G401 (cell line): ENCODE measurements at places on chromosomes 12 and 14. TPM values are rescaled to one million over a fixed set of nuclear protein-coding genes. Genes with fewer than 3 reads are reported as not detected.

The SSPN gene
- total RNA-seq, result 1.7 and 2.9 TPM in 2 replicates

The CTSG gene
- not detected in 2 replicates for total RNA-seq

DNA sequence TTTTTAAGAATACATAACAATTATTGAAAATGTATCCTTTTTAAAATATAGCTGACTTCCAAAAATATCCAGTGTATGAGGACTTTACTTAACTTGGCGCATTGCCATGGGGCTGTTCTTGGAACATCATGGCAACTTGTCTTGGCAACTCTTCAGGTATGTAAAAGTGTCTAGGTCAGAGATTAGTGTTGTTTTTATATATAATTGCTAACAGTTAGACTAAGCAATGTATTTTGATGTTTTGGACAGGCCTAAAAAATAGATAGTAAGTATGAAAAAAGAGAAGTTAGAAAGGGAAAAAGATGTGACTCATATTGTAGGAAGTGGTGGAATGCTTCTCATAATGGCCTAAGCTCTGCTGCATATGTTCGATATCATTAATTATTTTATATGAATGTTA is 70.9 kb downstream of the MON2 start:
- no peak for DNase-seq

DNA sequence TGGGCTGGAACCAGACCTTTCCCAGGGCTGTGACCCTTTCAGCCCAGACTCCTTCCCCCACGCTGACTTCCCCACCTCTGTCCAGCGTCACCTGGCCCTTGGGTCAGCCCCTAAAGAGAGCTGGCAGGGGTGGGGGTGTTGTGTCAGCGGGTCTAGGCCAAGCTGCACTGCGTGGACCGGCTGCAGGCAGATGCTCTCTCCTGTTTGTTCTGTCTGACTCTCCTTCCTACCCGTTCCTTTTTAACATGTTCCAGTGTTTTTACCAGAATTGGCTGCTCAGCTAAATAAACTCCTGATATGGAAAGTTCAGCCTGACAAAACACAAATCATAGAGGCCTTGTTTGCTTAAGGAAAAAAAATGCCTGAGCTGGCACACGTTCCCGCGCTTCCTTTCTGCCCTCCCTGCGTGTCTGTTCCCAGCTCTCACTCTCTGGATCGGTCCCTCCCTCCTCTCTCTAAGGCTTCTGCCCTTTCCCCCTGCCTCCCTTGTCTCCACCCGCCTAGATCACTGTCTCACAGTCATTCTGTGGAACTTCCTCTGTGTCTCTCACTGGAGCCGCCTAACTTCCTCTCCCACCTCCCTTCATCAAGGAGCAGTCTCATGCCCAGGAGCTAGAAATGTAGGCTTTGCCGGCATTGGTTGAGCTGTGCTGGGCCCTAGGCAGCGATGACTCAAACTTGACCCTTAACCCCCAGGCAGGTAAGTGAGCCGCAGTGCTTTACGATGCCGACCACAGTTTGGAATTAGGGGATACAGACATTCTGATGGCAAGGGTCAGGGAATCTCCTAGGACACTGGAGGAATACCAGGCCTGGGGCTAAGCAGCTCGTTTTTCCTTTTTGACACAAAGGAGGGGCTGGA is 15.5 kb upstream of the MLXIP start:
- DNase-seq, result no peak

GRCh38 chr12:41286426-41286825 is 98.3 kb downstream of the PDZRN4 start:
- no peak for DNase-seq

GRCh38 chr12:23810329-23810902 is 139.1 kb downstream of the SOX5 start:
- no peak for DNase-seq

The NEUROD4 gene
- total RNA-seq, result not detected in 2 replicates

The PLXNC1 gene
- total RNA-seq, result not detected in 2 replicates

DNA sequence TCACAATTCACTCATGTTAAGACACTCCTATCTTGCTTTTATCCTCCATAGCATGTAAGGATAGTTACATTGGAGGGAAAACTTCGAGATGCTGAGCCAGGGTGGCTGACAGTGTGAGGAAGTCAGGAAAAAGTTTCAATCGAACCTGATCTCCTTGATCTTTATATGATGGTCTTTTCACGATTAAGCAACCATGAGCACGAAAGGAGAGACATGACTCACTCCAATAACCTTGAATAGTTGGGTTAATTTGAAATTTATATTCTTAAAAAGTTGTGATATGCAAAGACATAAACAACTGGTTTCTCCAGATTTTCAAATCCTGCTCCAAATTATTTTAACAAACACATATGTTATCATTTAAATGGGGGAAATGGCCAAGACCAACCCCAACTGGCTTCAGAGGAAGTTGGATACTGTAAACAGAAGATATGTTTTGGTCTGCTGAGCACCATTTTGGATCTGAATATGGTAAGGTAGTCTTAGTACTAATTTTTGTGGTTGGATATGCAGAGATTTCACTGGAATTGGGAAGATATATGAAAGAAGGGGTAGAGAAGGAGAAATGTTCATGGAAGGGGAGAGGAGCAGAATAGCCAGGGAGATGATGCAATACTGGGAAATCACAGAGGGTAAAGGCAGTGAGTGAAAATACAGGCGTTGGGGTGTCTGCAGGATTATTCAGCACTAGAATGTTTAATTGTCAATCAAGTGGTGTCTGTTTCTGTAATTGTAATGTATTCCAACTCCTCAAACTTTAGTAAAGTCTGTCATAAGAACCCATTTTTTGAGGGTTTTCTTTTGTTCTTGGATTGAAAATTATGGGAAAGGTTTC is 185.2 kb upstream of the SLC38A2 start:
- DNase-seq, result no peak

DNA sequence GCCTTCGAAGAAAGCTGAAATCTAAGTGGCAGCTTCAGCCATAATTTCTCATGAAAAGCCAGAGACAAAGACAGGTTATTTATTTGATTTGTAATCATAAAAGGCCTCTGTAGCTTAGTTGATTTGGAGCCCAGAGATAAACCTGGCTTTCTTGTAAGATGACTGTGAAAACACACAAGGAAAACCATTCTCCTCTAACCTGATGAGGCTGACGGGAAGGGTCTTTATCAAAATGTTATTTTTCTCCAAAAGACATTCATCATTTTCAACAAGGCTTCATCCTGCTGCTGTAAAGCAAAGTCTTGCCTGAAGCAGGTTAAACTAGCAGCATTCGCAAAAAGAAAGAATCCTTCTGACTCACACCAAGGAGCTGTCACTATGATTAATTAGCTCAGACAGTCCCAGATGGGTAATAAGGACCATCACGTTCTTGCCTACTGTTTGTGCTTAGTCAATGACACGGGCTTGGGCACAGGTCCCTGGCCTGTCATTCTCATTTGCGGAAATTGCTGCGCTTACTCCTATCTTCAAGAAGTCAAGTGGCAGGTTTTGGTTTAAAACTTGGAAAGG is 286.6 kb downstream of the C12orf75 start:
- no peak for DNase-seq

DNA sequence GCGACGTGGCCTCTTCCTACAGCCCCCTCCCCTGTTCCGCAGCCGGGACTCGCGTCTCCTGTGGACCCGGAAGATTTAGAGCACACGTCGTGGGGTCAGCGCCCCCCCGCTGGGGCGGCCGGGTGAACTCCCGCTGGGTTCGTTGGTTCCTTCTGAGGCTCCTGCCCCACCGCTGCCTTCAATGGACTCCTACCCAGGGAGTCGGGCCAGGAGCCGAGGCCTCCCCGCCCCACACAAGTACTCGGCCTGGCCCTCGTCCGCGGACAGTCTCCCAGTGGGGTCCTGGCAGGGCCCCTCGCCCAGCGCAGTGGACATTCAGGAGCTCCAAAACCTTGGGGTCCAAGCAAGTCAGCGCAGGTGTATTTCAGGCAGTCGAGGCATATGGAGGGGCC is 1.2 kb downstream of the MMP17 start:
- no peak for DNase-seq

- DNase-seq, result no peak
Observed at GRCh38 chr12:12898136-12898717, 6.9 kb downstream of the GPRC5A start.

GRCh38 chr12:25107920-25108319 is 87.0 kb downstream of the DNAI7 start:
- DNase-seq, result no peak

- no peak for DNase-seq
Observed at GRCh38 chr14:24390701-24391468, 7.9 kb upstream of the NYNRIN start.

The ABHD12B gene
- not detected in 2 replicates for total RNA-seq

- DNase-seq, result no peak
Observed at GRCh38 chr12:105750096-105750495, 388.7 kb downstream of the NUAK1 start.

DNA sequence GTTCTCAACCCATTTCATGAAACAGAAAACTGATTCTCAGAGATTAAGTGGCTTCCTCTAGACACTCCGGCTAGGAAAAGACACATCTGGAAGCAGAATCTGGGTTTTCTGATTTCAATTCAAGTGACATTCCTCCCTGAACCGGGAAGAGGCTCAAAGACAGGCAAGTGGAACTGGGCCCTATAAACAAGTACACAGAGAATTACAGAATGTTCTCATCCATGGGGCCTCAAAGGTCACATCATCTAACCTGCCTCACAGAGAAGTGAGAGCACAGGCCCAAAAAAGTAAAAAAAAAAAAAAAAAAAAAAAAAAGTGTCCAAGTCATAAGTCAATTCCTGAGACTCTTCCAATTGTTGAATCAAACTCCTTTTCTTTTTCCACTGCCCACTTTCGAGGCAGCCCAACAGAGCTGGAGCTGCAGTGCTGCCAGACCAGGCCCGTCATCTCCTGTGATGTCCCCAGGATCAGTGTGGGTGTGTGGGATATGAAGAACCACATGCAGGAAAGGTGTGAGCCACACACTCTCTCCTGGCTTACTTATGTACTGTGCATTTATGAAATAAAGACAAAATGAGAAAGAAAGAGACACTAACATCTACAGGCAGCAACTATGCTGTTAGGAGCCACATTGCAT is 2.8 kb upstream of the KRT1 start:
- DNase-seq, result no peak

- no peak for DNase-seq
Observed at GRCh38 chr12:109938947-109939346, 38.9 kb downstream of the TCHP start.

- DNase-seq, result peak; percentile 50
Observed at GRCh38 chr14:88245321-88245720, 77.7 kb downstream of the KCNK10 start.

DNA sequence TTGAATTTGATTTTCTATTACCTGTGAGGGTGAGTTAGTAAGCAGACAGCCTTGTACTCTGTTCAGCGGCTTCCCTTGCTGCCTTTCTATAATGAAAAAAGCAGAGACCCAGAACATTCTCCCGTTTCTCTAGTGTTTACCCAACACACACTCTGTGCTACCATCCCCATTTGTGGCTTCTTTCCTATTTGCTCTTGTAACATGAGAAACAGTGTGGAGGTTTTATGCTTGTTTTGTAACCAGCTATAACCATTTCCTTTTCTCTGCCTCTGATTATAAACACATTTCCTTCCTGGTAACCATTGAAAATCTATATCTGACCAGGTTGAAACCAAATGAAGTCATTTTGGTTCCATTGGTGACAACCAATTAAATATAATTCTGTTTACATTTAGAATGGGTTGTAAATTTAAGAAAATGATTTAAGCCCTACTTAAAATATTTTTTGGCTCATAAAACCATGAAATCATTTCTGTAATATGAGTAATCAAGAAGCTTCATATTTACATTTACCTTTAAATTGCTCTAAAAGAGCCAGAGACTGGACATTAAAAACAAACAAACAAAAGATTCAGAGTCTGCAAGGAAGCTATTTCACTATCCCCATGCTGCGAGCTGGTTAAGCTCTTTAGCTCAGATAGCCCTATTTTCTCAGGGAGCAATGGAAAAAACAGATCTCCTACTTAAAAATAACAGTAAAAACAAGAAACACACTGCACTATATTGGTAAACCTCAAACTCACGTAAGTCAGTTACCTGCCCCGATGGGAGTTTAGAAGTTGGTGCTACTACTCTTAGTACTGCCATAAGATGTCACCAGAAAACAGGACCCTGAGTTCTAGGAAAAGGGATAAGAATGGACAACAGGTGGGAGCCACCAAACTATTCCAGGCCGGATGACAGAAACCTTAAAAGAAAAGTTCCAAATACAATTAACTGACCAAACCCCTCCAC is 206.5 kb upstream of the EEA1 start:
- DNase-seq, result no peak

The FGF23 gene
- not detected in 2 replicates for total RNA-seq

The ANKRD33 gene
- total RNA-seq, result not detected in 2 replicates

DNA sequence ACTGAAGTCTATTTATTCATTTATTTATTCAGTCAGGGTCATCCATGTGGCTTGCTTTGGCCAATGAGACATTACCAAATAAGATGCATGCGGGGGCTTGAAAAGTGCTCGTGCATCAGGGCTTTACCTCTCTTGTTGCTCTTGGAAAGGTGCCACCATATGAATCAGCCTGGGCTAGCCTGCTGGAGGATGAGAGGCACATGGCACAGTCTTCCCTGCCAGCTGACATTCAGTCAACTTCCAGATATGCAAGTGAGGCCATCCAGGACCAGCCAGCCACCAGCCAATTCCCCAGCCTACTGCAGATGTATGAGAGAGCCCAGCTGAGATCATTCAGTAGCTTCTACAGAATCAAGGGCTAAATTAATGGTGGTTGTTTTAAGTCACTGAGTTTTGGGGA is 105.2 kb upstream of the RPH3A start:
- DNase-seq, result peak; percentile 65

DNA sequence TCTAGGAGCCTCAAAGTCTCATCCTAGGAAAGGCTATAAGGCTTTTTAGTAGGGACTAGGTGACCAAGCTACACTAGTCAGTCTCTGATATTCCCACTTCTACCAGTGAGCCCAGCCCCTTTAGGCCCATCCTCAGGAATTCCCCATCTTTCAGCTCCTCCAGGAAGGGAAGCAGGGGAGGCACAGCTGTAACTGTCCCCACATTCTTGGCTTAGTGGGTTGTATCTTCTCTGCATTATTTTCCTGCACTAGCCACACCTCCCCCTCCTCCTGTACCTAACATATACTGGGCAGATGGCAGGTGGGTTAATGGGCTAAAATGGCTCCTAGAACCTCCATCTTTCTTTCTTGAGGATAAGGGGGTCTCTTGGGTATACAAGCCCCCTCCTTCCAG is 424 bp upstream of the CYP27B1 start:
- no peak for DNase-seq

The SMIM10L1 gene
- 10.3 and 11.4 TPM in 2 replicates for total RNA-seq

DNA sequence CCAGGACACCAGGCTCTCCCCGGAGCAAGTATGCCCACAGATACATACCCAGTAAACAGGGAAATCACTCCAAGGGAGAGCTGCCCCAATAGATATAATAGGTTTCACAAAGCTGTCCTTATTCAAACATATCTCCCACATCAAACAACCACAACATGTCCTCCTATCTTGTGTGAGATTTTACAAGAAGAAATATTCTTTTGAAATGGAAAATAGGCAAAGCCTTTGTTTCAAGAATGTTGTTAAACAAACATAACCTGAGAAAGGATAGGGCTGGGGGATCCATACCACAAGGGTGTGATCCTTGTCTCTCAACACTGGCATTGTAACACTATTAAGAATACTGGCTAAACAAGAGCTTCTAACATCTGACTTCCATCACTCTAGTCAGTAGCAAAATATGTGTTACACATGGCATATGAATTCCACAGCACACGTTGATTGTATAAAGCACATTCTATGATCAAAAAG is 32.9 kb downstream of the LGR5 start:
- DNase-seq, result no peak
